T-helper 17 cell (primary cell): ENCODE measurements at places on chromosomes 1 and 21. TPM values are rescaled to one million over a fixed set of nuclear protein-coding genes. Genes with fewer than 3 reads are reported as not detected.

Gene LDLRAD1
- total RNA-seq: not detected

Gene PIGM
- 2.7 TPM for total RNA-seq

Gene TSPAN2
- 9.2 TPM for total RNA-seq

DNA sequence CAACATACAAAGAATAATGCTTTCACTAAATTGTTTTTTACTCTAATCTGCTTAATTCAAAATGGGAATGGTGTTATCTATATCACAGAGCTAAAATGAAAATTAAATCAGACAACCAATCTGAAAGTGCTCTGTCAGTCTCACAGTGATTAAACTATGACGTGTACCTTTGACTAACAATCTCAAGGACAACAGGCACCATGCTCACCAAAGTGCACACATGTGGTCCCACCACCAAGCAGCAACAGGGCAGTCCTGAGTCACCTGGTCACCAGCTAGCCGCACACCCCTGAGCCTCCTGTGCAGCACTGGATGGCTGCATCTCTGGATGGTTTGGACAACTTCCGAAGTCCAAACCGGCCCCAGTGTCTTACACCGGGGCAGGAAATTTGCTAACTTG, 54.5 kb upstream of the NADK start:
- DNase-seq: no peak

GRCh38 chr1:231410036-231410612, 12.0 kb downstream of the EGLN1 start:
- DNase-seq: no peak

DNA sequence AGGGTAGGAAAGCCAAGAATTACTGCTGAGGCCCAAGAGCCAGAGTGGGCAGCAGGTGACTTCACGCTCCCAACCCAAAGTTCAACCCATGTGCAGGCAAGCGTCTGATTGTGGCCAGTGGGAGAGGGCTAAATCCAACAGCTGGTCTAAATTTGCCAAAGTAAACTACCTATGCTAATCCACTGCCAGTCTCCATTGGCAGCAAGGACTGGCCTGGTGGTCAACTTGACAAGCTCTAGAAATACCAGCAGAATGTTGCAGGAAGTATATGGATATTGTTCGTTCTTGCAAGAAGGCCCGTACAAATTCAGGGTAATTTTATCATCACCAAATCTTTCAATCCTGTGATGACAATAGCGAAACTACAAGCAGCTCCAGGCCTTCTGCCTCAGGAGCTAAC, 1.5 kb downstream of the TMEM63A start:
- DNase-seq: no peak

- DNase-seq: no peak
These were observed 3.1 kb upstream of the LMOD1 start for GRCh38 chr1:201949491-201949890.

- no peak for DNase-seq
These were observed 40.7 kb downstream of the NME7 start for GRCh38 chr1:169326956-169327268.

GRCh38 chr1:172401892-172402291, 18.6 kb upstream of the C1orf105 start:
- DNase-seq: no peak

- DNase-seq: no peak
These were observed 2.6 kb upstream of the FMOD start for GRCh38 chr1:203353486-203353885.

DNA sequence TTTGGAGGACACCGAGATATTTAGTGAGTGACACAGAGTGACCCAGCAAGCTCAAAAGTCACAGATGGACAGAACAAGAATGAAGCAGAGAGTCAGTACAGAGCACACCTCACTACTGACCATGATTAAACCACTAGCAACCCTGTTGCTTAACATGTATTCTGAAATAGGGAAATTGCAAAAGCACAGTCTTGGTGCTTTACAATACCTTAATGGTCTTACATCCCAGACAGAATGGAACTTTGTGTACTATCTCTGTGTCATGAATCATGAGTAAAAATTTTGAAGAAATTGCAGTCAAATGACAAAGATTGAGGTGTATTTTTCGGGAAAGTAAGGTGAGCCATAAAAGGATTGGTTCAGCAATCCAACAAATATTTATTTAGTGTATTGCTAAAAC, 2.7 kb upstream of the SAMSN1 start:
- DNase-seq: no peak
